ENCODE measurements at places on chromosomes 3 and 15.

- DNase-seq = no peak
Observed at GRCh38 chr3:5006755-5007202, 27.5 kb downstream of the BHLHE40 start.

DNA sequence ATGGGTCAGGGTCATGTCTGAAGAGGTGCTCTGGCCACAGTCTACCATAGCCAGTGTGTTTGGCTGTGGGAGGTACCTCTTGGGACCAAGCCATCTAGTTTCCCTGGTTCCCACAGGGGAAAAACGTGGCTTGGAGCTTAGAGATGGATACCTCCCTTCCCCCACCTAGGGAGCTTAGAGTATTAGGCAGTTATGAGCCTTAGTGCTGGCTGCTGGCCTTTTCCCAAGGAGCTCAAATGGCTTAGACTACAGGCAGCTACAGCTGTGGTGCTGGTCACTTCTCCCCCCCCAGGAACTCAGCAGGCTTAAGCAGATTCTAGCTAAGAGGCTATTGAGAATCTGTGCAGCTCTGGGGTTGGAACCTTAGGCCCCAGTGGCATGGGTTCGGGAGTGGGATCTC is 591.2 kb downstream of the NSUN3 start:
- DNase-seq = no peak

DNA sequence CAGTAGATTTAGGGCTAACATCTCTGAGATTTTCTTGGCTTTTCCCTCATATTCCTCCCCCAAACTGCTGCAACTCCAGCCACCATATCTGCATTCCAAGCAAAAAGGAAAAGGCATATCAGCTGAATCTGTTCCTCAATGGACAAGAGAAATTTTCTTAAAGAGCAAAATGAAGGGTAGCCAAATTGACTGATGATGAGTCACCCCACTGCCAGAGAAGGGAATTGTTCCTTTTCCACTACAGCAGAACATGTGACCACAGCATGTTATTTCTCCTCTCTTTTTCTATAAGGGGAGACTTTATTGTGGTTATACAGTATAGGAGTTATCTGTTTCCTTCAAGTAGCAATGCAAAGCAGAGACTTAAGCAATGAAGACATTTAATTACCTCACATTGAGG is 172.5 kb downstream of the MTHFS start:
- peak; percentile 48 for DNase-seq

GRCh38 chr15:71743861-71744382 is 66.4 kb upstream of the NR2E3 start:
- peak; percentile 64 for DNase-seq

GRCh38 chr3:122991236-122991985 is 36.2 kb downstream of the SEMA5B start:
- no peak for DNase-seq

- no peak for DNase-seq
Observed at GRCh38 chr3:24832891-24833290, 338.2 kb upstream of the THRB start.

DNA sequence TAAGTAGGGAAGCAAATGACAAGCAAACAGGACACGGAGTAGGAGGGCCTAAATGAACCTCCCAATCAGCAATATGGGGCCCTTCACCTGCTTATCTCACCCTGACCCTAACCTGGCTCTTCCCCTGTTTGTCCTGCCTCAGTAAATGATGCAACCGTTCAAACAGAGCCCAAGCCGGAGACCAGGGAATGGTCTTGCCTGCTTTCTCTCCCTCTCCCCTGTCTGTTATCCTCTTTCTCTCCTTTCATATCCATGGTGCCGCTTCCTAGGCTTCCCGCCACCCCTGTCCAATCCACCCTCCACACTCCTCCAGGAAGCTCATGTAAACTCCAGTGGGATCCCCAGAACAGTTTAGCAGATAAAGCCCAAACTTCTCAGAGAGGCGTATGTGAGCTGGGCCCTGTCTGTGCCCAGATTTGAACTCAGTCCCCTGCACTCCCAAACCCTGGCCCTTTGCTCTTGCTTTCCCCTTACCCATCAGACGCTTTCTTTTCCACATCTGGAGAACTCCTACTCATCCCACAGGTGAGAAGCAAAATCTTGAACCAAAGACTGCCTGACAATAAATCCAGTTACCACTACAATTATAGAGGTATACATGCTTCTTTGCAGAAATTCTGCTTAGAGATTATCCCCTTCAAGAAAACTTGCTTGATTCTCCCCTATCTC is 45.7 kb upstream of the STT3B start:
- no peak for DNase-seq

GRCh38 chr3:46860017-46860809 is 3.0 kb downstream of the MYL3 start:
- no peak for DNase-seq

GRCh38 chr3:25468866-25469319 is 40.8 kb downstream of the RARB start:
- DNase-seq = peak; percentile 82

DNA sequence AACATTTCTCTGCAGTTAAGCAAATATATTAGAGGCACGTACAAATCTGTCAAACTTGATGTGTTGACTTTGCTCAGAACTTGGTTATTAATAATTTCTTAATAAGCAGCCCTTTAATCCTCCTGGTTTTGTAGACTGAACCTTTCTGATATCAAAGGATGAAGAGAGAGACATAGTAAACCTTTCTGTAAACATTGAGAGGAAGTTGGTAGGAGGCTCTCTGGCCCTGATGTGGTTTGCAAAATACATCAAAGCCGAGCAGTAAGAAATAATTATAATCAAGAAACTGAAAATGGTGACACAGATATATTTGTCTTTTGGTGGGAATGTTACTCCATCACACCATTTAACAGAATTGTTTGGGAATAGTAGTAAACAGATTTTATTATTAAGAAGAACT is 111.9 kb downstream of the OXSM start:
- DNase-seq = no peak

DNA sequence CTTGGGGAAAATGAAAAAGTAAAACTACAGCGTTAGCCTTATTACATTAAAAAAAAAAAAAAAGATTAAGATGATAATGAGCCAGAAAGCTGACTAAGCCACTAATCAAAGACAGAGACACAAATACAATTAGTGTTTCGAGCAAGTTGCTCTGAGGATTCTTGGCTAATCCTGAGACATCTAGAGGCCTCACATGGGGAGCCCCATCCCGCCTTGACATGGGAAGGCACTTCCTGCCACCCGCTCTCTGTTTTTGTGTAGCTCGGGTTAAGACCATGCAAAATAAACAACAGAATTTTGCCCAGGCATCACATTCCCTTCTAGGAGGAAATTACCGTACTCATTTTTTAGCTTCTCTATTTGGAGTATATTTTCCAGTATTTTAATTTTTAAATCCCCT is 15.3 kb downstream of the HESX1 start:
- DNase-seq = no peak

DNA sequence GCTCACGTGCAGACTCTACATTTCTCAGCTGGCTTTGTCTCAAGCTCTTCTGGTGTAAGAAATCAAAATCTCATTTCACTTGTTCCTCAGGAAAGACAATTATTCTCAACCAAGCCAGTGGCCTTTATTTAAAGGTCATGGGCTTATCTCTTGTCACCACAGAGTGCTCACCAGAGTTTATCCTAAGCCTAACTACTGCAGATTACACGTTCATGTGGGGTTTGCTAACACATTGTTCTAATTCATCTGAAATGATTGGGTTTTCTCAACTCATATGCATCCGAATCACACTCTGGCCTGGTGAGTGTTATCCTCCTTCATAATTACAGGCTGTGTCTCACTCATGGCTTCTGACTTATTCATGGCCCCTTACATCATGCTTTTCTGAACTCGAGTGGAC is 83.3 kb upstream of the TSC22D2 start:
- DNase-seq = no peak

DNA sequence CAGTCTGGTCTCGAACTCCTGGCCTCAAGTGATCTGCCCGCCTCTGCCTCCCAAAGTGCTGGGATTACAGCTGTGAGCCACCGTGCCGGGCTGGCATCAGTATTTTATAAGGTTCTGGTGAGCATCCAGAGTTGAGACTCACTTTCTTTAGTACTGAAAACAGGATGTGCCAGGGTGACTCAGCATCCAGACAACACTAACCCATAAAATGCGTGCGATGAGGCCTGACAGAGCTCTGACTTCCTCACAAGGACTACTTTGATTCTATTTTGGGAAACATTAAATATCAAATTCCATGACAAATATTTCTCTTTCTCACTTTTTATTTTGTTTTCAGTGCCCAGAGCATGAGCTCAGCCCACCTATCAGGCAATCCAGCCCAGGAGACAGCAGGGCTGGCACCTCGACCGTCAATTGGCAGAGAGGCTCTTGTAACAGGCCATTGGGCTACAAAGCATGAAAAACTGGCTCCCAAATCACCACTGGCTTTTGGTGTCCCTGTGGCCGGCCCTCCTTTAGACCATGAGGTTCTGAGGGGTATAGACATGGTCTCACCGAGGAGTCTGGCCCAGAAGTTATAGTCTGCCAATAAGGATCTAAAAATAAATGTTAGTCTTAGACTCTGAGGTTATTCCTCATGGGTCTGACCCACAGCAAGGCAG is 75.0 kb downstream of the FEM1B start:
- DNase-seq = peak; percentile 98

DNA sequence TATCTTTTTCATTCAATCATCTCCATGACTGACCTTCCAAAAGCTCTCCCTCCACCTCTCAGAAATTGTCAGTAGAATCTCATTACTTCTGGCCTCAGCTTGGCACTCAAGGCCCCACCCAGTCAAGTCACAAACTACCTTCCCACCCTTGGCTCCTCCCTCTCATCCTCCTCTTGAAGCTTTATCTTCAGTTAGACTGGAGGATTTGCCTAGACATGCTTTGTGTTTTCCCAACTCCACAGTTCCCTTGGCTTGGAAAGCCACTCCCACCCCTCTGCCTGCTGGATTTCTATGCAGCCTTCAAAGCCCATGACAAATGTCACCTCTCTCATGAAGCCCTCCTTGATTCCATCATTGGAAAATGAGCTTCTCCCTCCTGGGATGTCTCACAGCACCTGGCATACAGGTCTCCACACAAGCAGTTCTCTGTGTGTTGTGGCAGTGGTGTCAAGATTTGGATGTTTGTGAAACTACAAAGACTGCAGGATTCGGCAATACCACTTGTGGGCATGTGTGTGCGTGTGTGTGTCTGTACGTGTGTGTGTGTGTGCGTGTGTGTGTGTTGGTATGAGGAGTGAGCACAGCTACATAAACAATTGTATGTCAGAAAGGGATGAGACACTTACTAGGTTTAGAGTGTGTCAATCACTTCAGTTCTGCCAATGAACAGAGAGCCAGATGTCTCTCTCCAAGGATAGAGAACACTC is 45.3 kb upstream of the VPS8 start:
- DNase-seq = no peak

- no peak for DNase-seq
Observed at GRCh38 chr3:12188681-12189287, 30.1 kb upstream of the TIMP4 start.

DNA sequence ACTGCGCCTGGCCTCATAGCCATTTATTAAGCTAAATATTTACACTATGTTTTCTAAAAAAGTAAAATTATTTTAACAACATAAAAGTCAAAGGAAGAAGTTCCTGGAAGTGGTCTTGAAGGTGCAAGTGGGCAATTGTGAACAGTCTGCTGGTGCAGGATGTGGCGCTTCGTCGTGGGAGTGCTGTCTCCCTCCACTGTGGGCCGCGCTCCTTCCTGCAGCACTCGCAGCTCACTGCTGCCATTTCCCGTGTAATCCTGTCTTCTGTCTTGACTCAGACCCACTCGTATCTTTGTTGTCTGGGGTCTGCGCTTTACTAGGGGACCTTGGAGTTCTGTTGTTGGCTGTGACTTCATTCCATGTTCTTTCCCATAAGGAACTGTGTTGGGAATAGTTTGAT is 56.3 kb downstream of the APBA2 start:
- no peak for DNase-seq

DNA sequence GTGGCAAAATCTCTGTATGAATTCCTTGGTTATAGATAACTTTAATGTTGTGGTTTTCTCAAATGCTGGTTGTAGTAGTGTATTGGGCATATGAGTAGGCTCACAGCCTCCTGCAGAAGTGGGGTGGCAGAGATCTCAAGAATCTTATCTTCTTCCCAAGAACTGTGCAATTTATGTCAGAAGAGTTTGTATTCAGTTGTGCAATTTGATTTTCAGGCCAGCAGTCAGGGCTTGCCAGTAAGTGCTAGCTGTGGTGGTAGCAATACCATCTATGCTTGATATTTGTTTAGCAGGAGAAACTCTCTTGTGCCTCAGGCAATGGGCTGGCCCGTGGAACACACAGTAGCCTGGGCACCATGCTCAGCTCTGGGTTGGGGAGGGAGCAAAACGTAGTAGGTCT is 58.4 kb upstream of the GOLIM4 start:
- DNase-seq = peak; percentile 31

GRCh38 chr15:60134609-60135008 is 130.5 kb downstream of the FOXB1 start:
- no peak for DNase-seq

GRCh38 chr15:57589754-57590153 is 1.9 kb upstream of the MYZAP start:
- no peak for DNase-seq

DNA sequence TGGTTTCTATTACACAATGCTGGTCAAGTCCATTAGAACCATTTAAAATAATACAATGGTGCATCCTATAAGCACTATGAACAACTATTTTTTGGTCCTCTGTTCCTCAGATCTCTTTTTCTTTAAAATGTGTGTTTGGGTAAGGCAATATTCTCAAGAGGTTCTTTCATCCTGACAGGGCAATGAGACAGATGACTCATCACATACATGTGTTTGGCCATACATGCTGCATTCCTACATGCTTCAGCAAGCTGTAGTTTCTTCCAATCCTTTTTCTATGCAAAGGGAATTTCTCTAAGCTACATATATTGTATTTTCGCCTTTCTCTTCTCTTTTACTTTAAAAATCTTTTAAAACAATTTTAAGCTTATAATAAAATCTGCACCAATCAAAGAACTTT is 52.7 kb downstream of the OTOL1 start:
- DNase-seq = peak; percentile 10

- no peak for DNase-seq
Observed at GRCh38 chr3:71942432-71943187, 157.7 kb upstream of the PROK2 start.

DNA sequence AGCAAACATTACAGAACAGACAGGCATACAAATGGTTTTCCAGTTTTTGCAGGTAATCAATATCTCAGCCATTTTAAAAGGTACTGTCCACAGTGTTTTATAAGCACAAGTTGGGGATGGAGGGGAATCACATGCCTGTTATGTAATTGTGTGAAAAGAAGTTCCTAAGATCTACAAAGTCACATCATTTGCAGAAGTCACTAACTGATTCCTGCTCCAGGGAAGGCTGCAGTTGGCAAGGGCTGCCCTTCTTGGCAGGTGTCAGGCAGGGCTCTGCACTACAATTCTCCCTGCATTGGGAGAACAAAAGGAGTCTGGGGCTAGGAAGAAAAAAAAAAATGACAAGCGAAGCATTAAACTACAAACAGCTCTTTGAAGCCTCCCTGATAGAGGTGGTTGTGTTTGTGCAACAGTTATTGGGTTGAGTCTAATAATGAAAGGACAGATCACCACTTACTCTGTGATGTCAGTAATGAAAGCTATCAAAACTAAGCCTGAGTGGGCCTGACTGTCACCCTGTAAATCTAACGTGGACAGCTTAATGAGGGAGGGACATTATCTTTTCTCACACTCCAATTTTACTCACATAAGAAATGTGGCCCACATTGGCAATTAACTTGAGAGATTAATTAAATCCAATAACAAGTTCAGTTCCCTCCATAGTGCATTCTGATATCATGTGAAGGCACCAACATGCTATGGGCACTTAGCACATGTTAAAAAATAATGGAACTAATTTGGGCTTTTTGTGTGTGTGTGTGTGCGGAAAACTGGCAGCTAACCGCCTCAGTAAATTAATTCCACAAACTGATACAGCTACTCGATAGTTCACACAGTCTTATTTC is 242.9 kb downstream of the FHIT start:
- no peak for DNase-seq

Measured in cardiac fibroblast (primary cell).